ENCODE measurements at places on chromosomes 13 and 19. TPM values are rescaled to one million over a fixed set of nuclear protein-coding genes. Genes with fewer than 3 reads are reported as not detected.
A peak's percentile ranks its signal among the peaks of the same experiment; 100 is the strongest.

DNA sequence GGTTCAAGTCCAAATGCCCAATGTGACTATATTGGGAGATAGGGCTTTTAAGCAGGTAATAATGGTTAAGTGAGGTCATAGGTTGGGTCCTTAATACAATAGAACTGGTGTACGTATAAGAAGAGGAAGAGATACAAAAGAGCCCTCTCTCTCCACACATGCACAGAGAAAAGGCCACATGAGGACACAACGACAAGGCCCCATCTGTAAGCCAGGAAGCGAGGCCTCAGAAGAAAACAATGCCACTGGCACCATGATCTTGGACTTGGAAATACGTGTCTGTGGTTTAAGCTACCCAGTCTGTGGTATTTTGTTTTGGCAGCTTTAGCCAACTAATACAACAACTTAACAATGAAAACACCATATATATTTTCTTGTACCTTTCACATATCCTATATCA, 23.4 kb upstream of the RFC3 start:
- no peak for DNase-seq

GRCh38 chr13:64438084-64438483, 2792.1 kb downstream of the PCDH9 start:
- no peak for DNase-seq

GRCh38 chr13:71912524-71912923, 45.5 kb upstream of the DACH1 start:
- no peak for DNase-seq

- peak; percentile 43 for DNase-seq
These were observed 6.2 kb downstream of the MYO1F start for GRCh38 chr19:8571006-8571411.

- no peak for DNase-seq
These were observed 38.4 kb upstream of the PEPD start for GRCh38 chr19:33559996-33560395.

DNA sequence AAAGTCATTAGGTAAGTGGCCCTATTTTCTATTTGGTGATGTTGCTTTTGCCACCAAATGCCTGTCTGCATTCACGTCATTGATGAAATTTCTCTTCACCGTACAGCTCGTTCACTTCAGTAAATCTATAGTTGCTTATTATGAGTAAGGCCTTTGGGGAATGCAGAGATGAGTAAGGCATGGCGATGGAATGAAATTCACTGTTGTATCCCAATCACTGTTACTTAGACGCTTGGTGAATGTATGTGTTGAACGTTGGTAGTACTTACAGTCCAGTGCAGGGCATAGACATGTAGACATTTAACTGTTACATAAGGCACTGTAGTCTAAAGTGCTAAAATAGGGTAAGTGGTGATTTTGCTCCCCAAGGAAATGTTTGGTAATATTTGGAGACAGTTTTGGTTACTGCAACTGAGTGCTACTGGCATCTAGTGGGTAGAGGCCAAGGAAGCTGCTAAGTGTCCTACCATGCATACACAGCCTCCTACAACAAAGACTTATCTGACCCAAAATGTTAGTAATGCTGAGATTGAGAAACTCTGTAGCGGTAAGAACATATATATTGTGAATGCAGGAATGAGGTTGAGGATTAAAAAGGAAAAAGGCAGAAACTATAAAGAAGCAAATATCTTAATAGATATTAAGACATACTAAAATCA, 5.8 kb downstream of the AKAP11 start:
- DNase-seq, result no peak

DNA sequence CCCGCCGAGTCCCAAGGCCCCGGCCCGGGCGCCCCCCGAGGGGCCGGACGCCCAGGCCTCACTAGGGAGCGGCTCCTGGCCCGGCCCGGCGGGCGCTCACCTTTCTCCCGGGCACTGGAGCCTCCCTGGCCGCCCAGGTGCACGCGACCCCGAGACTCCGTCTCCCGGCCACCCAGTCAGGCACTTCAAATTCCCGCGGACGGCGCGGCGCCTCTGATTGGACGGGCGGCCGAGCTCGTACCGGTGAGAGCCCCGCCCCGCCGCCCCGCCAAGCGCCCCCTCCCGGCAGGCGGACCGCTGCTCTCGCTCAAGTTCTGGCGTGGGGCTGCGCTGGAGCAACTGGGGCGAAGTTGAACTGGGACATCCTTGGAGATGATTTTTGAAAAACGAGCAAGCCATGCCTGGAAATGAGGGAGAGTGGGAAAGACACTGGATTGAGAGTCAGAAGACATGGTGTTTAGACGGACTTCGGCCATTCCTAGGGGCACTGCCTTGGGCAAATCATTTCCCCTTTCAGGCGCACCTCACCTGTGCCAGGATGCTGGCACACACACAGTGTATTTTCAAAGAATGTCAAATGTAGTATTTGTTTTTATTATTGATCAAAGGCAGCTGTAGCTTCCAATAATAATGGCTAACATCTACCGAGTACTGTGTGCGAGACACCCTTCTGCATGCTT, 485.3 kb downstream of the UQCRFS1 start:
- peak; percentile 82 for DNase-seq

Gene GNG7
- total RNA-seq, result 7.5 TPM

DNA sequence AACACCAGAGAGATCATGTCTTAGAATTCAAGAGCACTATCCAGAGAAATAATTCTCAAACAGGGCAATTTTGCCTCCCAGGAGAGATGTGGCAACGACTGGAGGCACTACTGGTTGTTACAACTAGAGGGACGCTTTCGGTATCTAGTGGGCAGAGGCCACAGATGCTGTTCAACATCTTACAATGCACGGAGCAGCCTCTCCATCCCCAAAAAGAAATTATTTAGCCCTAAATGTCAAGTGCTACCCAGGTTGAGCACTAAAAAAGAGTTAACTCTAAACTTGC, 78.6 kb downstream of the ABCC4 start:
- DNase-seq, result no peak
